Fibroblast of the aortic adventitia (primary cell): ENCODE measurements at places on chromosomes 4 and X.

DNA sequence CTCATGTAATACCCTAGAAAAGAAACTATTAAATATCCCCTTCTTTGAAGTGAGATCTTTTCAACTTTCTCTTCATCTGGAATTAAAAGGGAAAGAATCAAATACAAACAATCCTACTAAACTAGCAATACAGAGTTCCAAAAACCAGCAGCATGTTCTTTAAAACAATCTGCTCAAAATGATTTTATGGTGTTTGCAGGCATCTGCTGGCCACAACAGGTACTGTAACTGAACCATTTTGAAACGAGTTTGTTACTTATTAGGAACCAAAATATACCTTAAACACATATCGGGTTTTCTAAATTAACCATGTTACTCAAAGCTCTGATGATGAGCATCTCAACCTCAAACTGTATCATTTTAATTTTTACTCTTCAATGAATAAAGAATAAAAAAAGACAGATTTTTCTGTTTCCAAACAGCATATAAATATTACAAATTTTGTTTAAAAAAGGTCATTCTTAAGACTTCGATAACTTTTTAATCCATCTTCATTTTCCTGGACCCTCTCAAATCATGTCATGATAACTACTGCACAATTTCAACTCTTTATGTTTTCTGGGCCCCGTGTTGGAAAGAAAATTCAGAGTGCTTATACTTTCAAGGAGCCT, 56.5 kb downstream of the ARAP2 start:
- DNase-seq = peak; percentile 0

- DNase-seq = peak; percentile 70
These were observed 870.6 kb upstream of the SLIT2 start for GRCh38 chr4:19381068-19381467.

GRCh38 chr4:101696276-101697010, 94.1 kb upstream of the BANK1 start:
- no peak for DNase-seq

DNA sequence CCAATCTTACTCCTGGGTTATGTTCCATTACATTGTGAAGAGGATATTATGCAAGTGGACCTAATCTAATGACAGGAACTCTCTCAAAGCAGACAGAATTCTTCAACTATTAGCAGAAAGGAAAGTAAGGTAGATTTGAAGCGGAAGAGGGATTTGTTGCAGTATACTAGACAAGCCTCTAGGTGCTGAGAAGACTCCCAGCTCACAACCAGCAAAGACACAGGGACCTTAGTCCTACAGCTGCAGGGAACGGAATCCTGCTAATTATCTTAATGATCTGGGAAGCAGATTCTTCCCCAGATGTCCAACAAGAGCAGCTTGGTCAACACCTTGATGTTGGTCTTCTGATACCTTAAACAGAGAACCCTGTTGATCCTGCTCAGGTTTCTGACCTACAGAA, 73.6 kb downstream of the STK32B start:
- DNase-seq = no peak

- DNase-seq = no peak
These were observed 54.3 kb downstream of the EGF start for GRCh38 chr4:109966891-109967481.

GRCh38 chr4:181502611-181503010, 740.6 kb upstream of the TENM3 start:
- DNase-seq = no peak

DNA sequence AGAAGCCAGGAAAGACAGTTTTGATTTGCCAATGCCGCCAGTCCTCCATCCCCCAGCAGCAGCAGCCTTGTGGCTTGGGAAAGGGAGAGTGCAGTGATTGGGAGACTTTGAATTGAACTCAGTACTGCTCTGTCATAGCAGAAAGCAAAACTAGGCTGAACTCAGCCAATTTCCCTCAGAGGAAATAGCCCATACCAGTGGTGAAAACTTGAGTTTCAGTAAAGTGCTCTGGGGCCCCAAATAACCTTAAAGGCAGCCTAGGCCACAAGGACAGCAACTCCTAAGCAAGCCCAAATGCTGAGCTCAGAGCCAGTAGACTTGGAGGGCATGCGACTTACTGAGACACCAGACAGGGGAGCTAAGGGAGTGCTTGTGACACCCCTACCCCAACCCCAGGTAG, 2.0 kb upstream of the PROM1 start:
- DNase-seq = no peak

GRCh38 chrX:69216446-69216845, 51.2 kb upstream of the PJA1 start:
- DNase-seq = no peak

DNA sequence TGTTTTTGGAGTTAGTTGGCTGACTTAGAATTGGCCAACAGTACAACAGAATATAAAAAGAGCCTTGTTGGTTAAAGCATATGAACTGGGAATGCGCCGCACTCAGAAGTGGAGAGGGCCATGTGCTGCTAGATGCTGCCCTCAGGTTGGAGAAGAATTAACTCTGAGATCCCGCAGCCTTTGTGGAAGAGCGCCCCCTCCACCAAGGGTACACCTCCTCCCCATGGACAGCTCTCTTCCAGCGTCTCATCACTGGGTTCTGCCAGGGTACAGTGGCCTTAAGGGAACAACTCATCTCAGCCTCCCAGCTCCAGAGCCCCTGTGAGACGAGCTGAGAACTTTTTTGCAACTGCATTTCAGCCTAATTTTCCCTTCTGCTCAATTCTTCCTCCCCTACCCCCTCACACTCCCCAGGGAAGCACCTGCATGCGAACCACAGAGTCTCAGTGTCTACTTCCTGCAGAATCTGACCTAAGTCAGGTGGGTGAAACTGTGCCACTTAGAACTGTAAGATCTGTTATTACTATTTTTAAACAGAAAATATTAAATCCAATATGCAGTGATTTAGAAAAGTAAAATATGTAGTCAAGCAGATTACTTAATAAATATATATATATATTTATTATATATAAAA, 380.6 kb downstream of the RAB28 start:
- DNase-seq = no peak

DNA sequence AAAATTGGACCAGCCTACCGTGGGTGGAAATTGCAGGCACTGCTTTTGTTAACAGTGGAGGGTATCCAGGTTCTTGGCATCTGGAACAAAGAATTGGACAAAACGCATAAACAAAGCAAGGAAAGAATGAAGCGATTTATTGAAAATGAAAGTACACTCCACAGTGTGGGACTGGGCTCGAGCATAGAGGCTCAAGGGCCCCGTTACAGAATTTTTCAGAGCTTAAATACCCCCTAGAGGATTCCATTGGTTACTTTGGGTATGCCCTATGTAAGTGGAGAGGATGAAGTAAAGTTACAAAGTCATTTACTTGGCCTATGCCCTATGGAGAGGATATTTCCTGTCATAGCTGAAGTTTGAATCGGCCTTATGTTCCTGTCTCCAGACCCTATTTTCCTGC, 85.3 kb downstream of the GLUD2 start:
- no peak for DNase-seq

GRCh38 chr4:138188406-138189084, 53.6 kb downstream of the SLC7A11 start:
- DNase-seq = no peak

- no peak for DNase-seq
These were observed 155.1 kb upstream of the PPARGC1A start for GRCh38 chr4:24044610-24045589.

DNA sequence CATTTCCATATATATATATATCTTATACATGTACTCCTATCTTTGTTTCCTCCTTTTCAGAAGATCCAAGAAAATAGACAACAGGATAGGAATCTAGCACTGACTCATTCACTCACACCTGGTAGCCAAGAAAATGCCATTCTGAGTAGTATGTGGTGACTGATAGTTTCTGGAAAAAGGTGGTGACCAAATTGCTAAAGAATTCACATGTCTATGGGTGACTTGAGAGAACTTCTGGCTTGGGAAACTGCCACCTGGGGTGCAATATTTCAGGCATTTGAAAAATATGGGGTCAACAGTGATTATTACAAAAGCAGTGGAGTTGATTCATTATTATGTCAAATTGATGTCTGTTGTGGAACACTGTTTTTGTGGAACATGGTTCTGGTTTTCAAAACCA, 605.1 kb downstream of the PCDH18 start:
- peak; percentile 61 for DNase-seq

DNA sequence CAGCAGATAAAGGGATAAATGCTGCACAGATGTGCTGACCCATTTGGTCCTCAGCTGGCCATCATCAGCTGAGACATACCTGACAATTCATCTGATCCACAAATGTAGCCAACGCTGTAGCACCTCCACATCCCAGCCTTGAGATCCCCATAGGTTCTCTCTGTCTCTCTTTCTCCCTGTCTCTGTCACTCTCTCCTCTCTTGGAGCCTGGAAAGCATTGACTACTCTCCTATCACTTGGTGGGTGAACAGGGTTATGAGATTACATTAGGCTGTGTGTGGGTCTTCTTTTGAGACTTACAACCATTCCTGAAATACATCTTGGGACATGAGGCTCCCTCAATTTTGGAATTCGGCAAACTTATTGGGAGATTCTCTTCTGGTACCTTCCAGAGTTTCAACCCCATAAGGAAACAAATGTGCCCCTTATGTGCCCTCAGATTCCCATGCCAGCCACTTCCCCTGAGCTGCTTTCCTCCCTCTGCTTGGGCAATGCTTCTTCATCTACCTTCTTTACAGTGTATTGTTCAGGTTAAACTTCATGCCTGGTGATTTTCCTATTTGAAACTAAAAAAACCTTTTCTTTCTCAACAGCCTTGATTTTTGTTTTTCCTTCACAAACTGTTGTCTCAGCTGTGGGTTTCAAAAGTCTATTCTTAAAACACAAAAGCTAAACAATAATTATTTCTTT, 29.1 kb upstream of the FGF2 start:
- no peak for DNase-seq

GRCh38 chr4:120589787-120590186, 332.7 kb downstream of the PRDM5 start:
- no peak for DNase-seq

GRCh38 chr4:170035845-170036244, 9.7 kb upstream of the MFAP3L start:
- no peak for DNase-seq

GRCh38 chrX:23811108-23811651, 28.2 kb downstream of the SAT1 start:
- DNase-seq = peak; percentile 22

DNA sequence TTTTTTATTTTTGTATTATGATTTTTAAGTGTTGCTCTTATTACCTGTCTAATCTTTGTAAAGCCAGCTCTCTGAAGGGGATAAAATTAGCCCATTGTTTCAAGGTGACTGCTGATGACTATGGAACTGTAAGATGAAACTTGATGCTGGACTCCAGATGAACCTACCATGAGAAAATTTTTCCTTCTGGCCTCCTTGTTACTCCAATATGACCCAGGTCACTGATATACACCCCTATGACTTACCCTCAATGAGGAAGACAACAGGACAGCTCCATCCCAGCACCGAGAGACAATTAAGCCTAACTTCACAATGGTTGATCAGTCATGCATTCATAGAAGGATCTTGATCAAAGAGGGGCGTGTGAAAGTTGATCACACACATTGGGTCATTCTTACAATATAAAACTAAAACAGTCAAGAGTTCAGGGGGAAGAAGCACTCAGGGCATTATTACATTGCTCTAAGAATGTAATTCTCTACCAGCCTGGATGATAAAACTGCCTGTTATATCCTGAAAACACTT, 230.8 kb upstream of the AGTR2 start:
- DNase-seq = no peak

GRCh38 chrX:133660281-133660680, 245.0 kb upstream of the GPC4 start:
- peak; percentile 47 for DNase-seq

GRCh38 chrX:149493567-149494562, 11.2 kb downstream of the IDS start:
- DNase-seq = no peak

- DNase-seq = no peak
These were observed 83.1 kb downstream of the ATOH1 start for GRCh38 chr4:93911671-93912070.

DNA sequence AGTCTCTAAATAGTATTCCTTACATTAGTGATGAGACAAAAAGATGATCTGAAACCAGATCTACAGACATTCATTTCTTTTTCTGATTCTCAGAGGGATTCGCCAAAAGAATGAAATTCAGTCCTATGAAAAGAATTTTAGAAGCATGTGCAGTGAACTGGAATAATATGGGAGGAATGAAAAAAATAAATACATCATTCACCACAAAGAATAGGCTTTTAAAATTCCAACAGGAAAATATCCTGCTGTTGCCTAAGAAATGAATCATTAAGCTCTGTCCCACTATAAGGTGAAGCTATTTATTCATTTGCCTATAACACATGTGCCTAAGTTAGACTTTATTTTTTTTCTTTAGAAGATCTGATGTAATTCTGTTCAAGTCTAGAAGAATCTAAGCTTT, 165.9 kb downstream of the IL15 start:
- peak; percentile 80 for DNase-seq
